ENCODE measurements at places on chromosomes 4 and X. TPM values are rescaled to one million over a fixed set of nuclear protein-coding genes. Genes with fewer than 3 reads are reported as not detected.

The ESX1 gene
- not detected for total RNA-seq

The UGT2A1 gene
- not detected for total RNA-seq

The UGT8 gene
- total RNA-seq, result not detected

The MGARP gene
- 46.9 TPM for total RNA-seq

The TMEM175 gene
- 16.0 TPM for total RNA-seq

The MAGEA8 gene
- not detected for total RNA-seq

The RTL5 gene
- 4.4 TPM for total RNA-seq

The BGN gene
- total RNA-seq, result 34.1 TPM

Measured in smooth muscle cell of the umbilical artery (primary cell).